ENCODE measurements at places on chromosomes 11 and 22.

GRCh38 chr11:35289821-35290220, 129.5 kb downstream of the SLC1A2 start:
- no peak for DNase-seq

DNA sequence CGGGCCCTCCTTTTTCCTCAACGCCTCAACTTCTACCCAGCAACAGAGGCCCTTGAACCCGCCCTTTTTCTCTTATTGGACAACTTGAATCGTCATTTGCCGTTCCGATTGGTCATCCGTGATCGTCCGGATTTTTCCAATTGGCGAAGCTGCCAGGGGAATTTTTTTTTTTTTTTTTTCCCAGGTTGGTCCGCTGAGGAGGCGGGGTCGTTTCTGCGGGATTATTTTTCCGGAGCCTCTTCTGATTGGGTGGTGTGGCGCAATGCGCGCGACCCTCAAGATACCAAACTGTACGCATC, 465 bp upstream of the TTC9C start:
- peak; percentile 96 for DNase-seq

DNA sequence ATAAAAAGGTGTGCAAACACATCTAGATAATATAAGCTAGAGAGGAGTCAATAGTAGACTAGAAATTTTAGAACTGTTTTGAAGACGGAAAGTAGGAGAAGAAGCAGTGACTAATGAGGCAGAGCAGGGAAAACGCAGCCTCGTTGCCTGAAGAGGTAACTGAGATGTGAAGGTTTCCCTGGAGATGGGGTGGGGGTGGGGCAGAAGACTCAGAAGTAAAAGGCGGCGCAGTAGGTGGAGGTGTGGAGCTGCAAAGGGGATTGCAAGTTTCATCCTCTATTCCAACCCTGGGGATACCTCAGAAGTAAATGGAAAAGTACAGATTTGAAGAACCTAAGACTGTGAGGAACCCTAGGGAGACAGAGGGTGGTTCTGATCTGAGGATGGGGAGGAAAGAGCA, 109.5 kb downstream of the TMPRSS5 start:
- no peak for DNase-seq

- DNase-seq: no peak
These were observed 181.7 kb upstream of the TBCEL start for GRCh38 chr11:120842195-120842594.

- peak; percentile 67 for DNase-seq
These were observed 2.7 kb downstream of the MAJIN start for GRCh38 chr11:64969209-64969608.

- no peak for DNase-seq
These were observed 13.9 kb upstream of the CELSR1 start for GRCh38 chr22:46551321-46551720.

GRCh38 chr11:45089251-45089650, 57.2 kb upstream of the PRDM11 start:
- DNase-seq: peak; percentile 50

GRCh38 chr11:126317756-126318573, 14.1 kb downstream of the DCPS start:
- no peak for DNase-seq

DNA sequence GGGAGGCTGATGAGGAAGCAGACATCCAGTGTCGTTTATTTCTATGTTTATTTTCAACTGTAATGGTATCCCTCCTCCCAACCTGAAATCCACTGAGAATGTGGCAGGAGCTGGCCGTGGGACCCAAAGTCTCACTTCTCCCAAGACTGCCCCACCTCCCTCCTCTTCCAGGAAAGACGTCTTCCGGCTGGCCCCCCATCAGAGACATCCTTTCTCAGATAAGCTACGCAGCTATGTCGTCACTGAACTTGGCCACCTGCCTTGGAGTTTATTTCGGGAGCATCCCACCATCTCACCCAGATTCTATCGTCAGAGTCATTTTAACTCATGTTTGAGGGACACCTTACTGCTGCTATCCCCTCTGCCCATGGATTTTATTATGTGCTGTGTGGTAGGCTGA, 13.9 kb downstream of the TMEM184B start:
- DNase-seq: no peak

GRCh38 chr11:75013051-75013450, 24.3 kb downstream of the NEU3 start:
- DNase-seq: no peak

DNA sequence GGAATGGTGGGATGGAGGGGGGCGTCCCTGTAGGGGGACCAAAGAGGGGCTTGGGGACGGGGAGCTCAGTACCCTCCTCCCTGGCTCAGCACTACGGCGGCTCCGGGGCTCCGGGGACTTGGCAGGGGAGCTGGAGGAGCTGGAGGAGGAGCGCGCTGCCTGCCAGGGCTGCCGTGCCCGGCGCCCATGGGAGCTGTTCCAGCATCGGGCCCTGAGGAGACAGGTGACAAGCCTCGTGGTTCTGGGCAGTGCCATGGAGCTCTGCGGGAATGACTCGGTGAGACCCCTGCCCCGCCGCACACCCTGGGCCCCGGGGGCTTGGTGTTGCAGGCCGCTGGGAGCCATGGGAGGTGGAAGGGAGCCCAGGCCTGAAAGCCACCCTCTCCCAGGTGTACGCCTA, 11.8 kb upstream of the MIF start:
- no peak for DNase-seq

- no peak for DNase-seq
These were observed 122.8 kb upstream of the MTNR1B start for GRCh38 chr11:92846491-92847125.

GRCh38 chr11:102318469-102318868, 1.2 kb downstream of the BIRC3 start:
- no peak for DNase-seq

- no peak for DNase-seq
These were observed 1167.4 kb downstream of the BRD1 start for GRCh38 chr22:48660104-48660789.

DNA sequence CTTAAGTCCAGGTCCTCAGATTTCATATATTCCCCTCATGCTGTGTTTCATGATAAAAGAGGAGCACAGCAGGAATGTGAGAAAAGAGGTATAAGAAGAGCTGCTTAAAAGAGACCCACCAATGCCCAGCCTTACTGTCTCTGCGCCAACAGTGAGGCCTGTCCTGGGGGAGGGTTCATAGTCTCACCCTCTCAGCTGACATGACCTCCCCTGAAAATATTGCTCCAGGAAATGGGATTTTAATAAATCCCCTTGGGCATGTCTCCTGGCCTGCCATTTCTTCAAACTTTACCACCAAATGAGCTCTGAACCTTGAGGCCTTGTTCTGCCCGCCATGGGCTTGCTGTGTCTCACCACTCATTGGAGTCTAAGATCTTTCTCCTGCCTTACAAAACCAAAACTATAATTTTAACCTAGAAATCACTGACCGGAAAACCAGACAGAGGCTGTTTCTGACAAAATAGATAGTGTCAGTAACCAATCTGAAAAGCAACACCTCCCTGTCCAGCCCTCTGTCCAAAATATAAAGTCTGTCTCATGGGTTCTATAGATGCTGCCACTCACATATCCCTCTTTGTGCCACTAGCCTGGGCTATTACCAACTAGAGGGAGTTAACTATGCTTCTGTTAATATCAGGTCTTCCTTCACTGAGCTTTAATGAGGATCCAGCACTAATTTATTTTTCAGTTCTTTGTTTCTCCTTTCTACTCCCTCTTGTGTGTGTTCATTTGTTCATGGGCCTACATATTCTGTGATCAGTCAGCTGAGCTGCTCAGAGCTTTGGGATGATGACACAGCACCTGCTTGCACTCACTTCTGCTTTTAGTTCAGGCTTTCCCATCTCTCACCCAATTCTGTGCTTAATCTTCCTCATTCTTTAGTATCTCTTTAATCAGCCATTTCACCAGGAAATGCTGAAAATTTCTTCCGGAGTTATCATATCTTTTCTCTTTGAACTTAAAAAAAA, at the start of gene OR2AG2:
TSS of gene OR2AG2 (minus strand) at position 51 of the 968 bp plus-strand sequence. CDS start 3,019 bp downstream, outside the sequence.
- no peak for DNase-seq

DNA sequence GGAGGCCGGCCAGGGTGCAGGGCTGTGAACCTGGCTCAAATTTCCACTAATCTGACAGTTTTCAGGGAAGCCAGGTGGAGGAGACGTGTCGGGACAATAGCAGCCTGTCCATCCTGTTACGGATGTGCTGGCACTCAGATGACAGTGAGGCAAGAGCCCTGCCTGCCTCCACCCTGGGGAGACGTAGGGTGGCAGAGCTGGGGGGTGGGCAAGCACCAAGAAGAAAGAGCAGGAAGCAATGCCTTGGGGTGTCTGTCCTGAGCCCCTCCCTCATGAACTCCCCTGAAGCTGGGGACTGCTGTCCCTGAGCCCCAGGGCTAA, 10.0 kb upstream of the TRIM29 start:
- no peak for DNase-seq

DNA sequence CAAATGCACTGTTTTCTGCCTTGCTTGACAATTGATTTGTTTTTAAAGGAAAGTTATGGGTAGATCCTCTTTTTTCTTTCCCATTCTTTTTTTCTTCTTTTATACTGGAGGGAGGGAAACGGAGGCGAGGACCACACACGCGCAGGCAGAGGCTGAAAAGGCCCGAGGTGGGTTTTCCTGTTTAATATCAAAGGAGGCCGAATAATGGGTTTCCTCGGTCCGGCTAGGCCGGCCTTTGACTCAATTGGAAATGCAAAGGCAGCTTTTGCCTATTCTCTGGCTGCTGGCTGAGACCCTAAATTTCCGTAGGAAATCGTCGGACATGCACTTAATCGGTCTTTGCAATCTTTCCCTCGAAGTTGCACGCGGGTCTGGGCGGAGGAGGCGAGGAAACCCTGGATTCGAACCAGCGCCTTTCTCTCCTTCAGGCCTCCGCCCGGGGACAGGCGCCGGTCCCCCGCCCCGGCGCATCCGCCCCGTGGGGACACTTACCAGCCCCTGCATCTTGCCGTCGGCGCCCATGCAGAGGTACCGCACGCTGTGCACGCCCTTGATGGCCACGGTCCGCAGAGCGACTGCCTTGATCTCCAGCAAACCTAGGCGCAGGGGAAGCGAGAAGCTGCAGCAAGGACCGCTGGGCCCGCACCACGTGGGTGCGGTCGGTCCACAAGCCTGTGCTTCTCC, 911 bp downstream of the FGF19 start:
- DNase-seq: no peak

GRCh38 chr11:19316434-19316833, 75.7 kb upstream of the E2F8 start:
- DNase-seq: no peak

- peak; percentile 80 for DNase-seq
These were observed 58.3 kb downstream of the MYH9 start for GRCh38 chr22:36329254-36330078.

DNA sequence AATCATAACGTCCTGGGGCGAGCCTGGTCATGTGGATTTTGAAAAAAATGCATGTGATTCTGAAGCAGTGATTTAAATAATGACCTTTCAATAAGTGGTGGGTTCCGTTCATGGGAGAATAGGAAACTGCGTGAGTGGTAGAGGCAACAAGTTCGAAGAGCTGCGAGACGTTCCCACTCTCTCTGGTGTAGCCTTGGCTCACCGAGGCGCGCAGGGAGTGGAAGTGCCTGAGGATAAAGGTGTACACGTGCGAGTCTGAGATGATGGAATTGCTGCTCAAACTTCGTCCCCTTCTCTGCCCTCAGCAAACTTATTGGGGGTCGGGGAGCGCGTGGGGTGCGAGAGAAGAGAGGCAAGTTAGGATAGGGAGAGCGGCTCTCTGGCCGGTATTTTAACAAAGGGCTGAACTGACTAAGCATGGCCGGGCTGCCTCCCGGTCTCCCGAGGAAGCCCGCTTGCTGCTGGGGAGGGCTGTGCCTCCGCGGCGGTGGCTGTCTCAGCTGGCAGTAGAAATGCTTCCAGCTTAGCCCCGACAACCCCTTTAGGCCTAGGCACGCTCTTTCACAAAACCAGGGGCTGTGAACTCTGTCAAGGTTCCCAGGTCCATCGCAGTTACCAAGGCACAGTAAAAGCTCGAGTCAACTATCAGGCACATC, 875 bp upstream of the STT3A start:
- DNase-seq: peak; percentile 34

- peak; percentile 26 for DNase-seq
These were observed 4.4 kb upstream of the TPCN2 start for GRCh38 chr11:69044111-69045013.

DNA sequence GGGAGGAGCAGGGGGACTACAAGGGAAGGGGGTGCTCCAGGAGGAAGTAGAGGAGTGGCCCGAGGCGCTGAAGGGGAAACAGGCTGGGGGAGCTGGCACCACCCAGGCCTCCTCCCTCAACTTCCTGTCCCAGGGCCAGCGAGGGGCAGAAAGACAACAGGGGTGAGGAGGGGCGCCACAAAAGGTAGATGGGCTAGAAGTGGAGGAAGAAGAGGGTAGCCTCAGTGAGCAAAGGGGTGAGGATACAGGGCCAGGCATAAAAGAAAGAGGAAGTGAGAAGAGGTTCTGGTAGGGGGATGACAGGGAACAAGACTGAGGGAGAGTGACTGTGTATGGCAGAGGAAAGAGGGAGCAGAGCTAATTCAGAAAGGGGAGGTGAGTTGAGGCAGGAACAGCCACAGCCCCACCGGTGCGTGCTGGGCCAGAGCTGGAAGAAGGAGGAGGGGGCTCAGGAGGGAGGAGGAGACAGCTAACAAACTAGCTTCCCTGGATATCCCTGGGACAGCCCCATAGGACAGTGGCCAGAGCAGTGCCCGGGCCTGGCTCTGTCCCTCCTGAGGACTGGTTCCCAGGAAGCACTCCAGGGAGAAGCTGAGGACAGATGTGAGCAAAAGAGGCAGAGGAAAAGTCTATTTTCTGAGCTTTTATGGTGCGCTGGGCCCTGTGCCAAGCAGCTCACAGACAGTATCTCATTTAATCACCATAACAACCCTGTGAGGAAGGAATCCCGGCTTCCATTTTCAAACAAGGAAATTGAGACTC, 8.5 kb downstream of the DCHS1 start:
- no peak for DNase-seq

DNA sequence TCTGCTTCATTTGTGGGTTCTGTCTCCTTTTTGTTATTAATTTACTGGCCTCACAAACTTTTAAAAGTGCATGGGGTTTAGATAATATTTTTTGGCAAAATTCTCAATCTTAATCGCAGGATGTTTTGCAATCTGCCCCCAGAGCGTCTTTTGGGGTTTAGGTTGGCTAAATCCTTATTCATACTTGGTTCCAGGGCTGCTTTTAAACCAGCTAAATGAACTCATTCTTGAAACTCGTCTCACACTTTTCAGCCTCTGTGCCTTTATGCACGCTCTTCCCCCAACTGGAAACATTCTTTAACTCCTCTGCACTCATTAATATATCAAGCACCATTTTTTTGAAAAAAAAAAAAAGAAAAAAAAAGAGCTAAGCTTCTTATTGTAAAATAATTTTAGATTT, 131.7 kb downstream of the KIF18A start:
- no peak for DNase-seq

DNA sequence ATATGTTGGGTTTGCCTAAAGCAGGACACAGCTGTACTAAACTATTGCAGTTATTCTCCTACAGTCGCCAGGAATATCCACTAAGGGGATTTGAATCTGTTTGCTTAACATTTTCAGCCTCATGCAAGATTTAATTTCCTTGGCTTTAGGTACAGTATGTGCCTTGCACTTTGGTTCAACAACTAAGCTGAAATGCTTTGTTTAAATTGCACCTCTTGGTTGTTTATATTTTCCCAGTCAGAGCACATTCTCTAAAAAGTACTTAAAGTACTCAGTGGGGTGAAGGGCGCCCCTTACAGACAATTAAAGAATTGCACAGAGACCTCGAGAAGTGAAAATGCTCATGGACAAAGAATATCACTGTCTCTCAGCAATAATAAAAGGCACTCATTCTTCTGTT, 107.8 kb upstream of the MTNR1B start:
- DNase-seq: no peak

GRCh38 chr11:129023968-129024676, 81.5 kb upstream of the TP53AIP1 start:
- DNase-seq: peak; percentile 82

- DNase-seq: no peak
These were observed 21.1 kb downstream of the FAM118B start for GRCh38 chr11:126232683-126233082.
